ENCODE measurements at places on chromosomes 1 and 21.
A peak's percentile ranks its signal among the peaks of the same experiment; 100 is the strongest.

GRCh38 chr1:181640956-181641355 lies 157.6 kb downstream of the CACNA1E start:
- ATAC-seq, result no peak

- no peak for ATAC-seq
These were observed 5.1 kb upstream of the SLC16A1 start for GRCh38 chr1:112961072-112961471.

- ATAC-seq, result no peak
These were observed 86.5 kb upstream of the ATP1A1 start for GRCh38 chr1:116286541-116286971.

GRCh38 chr1:223221686-223222085 lies 78.6 kb upstream of the TLR5 start:
- no peak for ATAC-seq

DNA sequence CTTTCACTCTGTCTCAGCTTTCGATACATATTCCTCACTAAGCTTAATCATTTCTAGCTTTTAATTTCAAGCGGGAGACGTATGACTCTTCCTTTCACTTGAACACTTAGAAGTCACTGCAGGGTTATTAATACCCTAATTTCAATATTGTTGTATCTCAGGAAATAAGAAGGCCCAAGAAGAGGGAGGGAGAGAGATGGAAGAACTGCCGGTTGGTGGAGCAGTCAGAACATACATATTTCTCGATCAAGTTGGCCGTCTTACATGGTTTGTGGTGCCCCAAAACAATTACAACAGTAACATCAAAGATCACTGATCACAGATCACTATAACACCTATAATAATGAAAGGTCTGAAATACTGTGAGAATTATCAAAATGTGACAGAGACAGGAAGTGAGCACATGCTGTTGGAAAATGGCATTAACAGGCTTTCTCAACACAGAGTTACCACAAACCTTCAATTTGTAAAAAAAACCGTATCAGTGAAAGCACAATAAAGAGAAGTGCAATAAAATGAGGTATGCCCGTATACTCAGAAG lies 145.4 kb upstream of the HP1BP3 start:
- no peak for ATAC-seq

GRCh38 chr1:184909019-184909418 lies 65.3 kb downstream of the NIBAN1 start:
- ATAC-seq, result no peak

DNA sequence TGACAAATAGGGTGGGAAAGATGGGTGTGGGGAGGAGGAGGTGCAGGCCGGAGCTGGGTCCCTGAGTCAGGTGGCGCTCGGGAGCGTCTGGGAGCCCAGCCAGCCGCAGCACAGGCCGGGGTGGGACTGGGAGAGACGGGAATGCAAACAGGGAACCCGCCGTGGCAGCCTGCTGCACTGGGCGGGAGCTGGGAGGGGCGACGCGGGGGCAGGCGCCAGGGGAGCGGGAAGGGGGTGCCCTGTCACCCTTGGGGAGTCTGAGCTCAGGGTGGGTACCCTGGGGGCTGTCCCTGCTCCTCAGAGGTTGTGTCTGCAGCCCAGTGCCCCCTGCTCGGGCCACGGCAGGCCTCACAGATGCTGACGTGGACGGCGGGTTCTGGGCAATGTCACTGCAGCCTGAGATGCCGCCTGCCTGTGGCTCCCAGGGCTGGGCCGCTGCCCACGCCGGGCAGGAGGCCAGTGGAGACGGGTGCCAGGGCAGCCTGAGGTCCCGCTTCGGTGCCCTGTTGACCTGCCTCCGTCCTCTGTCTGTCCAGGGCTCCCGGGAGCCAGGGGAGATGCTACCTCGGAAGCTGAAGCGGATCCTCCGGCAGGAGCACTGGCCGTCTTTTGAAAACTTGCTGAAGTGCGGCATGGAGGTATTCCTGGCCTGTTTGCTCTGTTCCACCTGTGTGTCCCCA lies 16.6 kb upstream of the LRRC3 start:
- ATAC-seq, result no peak

- ATAC-seq, result no peak
These were observed 344.4 kb downstream of the KCTD3 start for GRCh38 chr1:215911406-215911968.

DNA sequence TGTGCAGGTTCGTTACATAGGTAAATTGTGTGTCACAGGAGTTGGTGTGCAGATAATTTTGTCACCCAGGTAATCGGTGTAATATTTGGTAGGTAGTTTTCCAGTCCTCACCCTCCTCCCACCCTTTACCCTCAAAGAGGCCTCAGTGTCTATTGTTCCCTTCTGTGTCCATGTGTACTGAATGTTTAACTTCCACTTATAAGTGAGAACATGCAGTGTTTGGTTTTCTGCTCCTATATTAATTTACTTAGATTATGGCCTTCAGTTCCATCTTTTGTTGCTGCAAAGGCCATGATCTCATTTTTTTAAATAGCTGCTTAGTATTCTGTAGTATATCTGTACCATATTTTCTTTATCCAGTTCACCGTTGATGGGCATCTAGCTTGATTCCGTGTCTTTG lies 87.3 kb downstream of the RPS6KC1 start:
- ATAC-seq, result no peak

- no peak for ATAC-seq
These were observed 38.9 kb upstream of the H6PD start for GRCh38 chr1:9195651-9196050.

- no peak for ATAC-seq
These were observed 52.6 kb upstream of the RBM15 start for GRCh38 chr1:110286564-110286963.

- no peak for ATAC-seq
These were observed 67.3 kb downstream of the URB2 start for GRCh38 chr1:229693129-229693900.

DNA sequence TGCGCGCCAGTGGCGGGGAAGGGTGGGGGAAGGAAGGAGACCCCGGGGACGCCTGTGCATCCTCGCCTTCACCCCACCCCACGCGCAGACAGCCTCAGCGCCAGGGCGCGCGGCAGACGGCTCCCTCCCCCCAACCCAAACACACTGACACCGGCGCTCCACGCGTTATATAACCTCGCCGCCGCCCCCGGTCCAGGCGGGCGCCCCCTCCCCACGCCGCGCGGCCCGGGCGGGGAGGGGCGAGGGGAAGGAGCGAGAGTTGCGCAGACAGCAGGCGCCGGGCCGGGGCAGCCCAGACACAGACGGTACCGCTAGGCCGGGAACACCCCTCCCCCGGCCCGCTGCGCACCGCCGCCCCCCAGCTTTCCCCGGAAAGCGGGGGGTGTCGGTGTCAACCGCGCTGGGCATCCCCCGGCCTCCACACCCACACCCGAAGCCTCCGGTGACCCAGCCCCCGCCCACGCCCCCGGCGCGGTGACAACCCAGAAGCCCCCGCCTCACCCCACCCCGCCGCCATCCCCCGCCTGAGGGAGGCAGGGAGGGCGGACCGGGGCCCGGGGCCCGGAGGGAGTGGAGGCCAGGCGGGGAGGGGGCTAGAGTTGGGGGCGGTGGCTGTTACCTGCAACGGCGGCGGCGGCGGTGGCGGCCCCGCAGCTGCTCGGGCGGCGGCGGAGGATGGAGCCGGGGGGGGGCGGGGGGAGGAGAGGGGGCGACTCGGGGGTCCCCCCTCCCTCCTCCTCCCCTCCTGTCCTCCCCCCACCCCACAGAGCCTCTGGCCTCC lies 432 bp downstream of the AKT3 start:
- peak; percentile 46 for ATAC-seq

- ATAC-seq, result no peak
These were observed 23.5 kb downstream of the NTPCR start for GRCh38 chr1:232973652-232974611.

- no peak for ATAC-seq
These were observed 31.9 kb downstream of the FAM163A start for GRCh38 chr1:179775009-179775408.

DNA sequence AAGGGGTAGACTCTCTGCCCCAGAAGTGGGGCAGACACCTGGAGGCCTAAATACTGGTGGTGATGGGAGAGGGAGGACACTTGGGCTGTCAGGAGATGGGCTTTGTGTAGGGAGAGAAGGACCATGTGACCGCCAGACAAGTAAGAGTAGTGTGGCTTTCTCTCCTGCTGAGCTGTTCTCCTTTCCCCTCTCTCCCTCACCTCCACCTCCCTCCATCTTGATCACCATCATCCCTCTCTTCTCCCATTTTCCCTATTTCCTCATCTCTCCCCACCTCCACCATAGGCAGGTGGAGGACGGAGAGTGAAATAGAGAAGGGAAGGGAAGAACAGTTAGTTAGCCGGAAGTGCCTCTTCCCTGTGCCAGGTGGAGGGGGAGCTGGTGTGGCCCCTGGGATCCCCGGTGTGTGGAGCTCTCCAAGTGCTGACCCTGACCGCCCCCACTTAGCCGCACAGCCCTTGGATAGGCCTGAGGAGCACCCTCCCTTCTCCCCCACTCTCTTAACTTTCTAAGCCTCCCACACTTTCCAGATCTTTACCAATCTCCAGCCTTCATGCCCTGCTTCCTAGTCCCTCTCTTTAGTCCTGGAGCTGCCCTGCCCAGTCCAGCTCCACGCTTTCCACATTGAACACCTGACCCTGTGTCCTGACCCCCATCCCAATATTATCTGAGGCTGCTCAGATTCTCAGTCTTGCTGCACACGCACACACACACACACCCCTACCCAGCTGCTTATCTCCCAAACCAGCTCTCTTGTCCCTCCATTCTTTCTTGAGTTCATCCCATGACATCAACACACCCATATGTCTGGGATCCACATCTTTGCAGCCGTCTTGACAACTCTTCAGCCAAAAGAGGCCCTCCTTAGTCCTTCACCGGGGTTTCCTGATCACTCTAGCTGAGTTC lies 1.5 kb downstream of the CELF3 start:
- no peak for ATAC-seq

- no peak for ATAC-seq
These were observed 48.9 kb upstream of the LEPR start for GRCh38 chr1:65371544-65371943.

- ATAC-seq, result peak; percentile 46
These were observed 30.8 kb upstream of the ABCG1 start for GRCh38 chr21:42187976-42188653.

- no peak for ATAC-seq
These were observed 39.3 kb downstream of the CDKN2C start for GRCh38 chr1:51009381-51009780.

GRCh38 chr1:32626176-32626575 lies 24.2 kb downstream of the ZBTB8OS start:
- ATAC-seq, result no peak

DNA sequence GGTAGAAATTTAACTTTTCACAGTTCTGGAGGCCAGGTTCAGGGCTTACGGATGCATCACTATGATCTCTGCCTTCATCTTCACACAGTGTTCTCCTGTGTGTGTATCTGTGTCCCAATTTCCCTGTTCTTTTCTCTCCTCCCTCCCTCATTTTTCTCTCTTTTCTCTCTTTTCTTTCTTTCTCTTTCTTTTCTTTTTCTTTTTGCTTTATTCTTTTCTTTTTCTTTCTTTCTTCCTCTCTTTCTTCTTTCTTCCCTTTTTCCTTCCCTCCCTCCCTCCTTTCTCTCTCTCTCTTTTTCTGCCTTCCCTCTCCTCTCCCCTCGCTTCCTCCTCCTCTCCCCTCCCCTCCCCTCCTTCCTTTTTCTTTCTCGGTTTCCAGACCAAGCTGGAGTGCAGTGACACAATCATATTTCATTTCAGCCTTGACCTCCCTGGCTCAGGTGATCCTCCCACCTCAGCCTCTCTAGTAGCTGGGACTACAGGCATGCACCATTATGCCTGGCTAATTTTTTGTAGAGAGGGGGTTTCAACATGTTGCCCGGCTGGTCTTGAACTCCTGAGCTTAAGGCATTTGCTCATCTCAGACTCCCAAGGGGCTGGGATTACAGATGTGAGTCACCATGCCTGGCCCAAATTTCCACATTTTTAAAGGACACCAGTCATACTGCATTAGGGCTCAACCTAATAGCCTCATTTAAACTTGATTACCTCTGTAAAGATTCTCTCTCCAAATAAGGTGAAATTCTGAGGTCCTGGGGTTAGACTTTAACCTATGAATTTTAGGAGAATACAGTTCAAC lies 115.9 kb downstream of the HUNK start:
- ATAC-seq, result no peak

DNA sequence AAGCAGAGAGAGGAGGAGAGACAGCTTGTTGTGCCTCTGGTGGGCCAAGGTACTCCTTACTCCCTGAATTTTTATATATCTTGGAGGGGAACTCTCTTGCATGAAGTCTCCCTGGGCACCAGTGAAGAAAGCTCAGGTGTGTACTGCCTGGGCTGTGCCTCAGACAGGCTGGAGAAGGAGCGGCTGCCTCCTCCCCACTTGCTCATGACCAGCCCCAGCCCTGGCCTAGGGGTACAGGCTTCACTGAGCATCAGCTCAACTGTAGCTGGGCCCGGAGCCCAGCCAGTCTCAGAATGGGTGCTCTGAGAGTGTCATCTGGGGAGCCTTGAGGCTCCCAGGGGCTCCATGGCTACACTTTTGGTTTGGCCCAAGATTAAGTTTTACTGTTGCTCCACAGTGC lies 44.8 kb upstream of the TENT5C start:
- no peak for ATAC-seq

- ATAC-seq, result no peak
These were observed 8.6 kb downstream of the OR2L3 start for GRCh38 chr1:248055261-248055660.

GRCh38 chr21:46392921-46393320 lies 65.8 kb upstream of the DIP2A start:
- ATAC-seq, result no peak

DNA sequence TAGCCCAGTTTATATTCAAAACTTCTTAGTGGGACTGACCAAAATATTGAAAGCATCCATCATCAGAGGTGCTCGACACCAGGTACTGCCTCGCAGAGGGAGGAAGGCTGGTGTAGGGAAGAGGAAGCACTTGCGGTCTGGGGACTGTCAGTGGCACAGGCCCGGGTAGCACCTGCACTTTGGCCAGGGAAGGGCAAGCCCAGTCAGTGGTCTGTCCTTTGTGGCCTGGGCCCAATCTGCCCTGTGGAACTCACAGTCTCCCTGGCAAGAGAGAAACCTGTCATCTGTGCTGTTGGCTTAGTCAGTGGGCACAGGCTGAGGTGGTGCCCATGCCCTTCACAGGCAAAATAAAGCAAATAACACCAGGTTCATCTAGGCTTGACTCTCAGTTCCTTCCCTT lies 77.4 kb downstream of the SYT6 start:
- ATAC-seq, result no peak

All from esophagus mucosa (tissue), 1 donor.